ENCODE measurements at places on chromosomes 1 and 21.

DNA sequence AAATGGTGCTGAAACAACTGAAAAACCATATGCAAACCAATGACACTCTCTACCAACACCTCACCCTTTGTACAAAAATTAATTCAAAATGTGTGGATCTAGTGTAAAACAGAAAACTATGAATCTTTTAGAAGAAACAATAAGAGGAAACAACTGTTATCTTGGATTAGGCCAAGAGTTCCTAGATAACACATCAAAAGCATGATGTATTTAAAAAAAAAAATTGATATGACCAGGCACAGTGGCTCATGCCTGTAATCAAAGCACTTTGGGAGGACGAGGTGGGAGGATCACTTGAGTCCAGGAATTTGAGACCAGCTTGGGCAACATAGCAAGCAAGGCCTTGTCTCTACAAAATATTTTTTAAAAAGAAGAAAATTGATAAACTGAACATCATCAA lies 79.0 kb downstream of the EIF4G3 start:
- no peak for DNase-seq

GRCh38 chr1:232352366-232352765 lies 277.6 kb downstream of the SIPA1L2 start:
- DNase-seq = no peak

GRCh38 chr1:110515041-110515440 lies 3.9 kb downstream of the KCNA10 start:
- no peak for DNase-seq

DNA sequence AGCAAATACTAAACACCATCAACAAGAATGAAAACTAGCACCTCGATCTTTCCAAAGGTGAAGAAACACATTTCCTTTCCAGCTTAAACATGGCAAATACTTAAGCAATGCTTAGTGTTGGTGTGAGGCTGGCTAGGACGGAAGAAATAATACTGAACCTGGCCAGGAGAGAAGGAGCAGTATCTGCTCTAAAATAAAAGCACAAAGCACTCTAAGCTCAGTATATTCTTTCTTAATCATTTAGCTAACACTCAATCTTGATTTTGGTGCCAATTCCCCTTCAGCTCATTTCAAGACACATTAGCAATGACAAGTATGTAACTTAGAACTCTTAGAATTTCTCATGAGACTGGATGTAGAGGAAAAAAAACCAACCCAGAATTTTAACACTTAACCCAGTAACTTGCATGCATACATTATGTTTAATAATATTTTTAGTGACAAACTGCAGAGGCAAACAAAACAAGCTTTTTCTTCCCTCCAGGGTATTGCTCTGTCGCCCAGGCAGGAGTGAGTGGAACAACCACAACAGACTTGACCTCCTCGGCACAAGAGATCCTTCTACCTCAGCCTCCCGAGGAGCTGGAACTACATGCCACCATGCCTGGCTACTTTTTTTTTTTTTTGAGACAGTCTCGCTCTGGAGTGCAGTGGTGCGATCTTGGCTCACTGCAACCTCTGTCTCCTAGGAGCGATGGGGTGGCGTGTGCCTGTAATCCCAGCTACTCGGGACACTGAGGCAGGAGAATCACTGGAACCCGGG lies 54.3 kb downstream of the DEGS1 start:
- no peak for DNase-seq

GRCh38 chr1:158067662-158068061 lies 74.2 kb downstream of the KIRREL1 start:
- no peak for DNase-seq

DNA sequence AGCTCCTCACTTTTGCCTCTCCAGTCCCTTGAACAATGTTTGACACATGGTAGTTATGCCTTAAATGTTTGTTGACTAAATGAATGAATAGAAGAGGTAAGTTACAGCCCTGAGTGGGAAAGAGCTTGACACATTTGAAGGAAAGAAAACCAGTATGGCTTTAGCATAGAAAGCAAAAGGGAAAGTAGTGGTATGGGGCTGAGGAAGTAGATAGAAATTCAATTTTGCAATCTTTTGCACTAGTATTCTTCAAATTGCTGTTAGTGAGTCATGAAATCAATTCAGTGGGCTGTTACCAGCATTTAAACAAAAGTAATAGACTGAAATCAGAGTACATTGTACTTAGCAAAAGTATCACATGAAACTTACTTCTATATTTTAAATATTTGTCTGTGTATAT lies 21.1 kb downstream of the PLA2G4A start:
- no peak for DNase-seq

- no peak for DNase-seq
Measured at GRCh38 chr21:25752416-25752815, 17.6 kb downstream of the GABPA start.

DNA sequence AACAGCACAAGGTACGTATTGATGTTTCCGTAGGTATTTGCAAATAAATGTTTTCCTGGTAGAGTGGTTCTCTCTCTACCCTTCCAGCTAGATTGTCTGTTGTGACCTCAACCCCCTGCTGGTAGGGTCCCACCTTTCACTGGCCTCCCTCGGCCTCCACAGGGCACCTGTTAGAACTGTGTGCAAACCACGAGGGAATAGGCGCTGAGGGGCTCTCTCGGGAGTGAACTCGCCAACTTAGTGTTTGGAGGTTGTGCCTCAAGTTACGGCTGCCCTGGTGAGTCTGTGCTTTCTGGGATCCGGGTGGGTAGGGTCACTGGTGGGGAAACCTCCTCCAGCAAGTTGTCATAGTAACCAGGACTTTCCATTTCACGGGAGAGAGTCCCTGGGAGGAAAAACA lies 204.7 kb upstream of the EDN2 start:
- no peak for DNase-seq

- DNase-seq = no peak
Measured at GRCh38 chr21:32298148-32298559, 501 bp upstream of the MRAP start.

- no peak for DNase-seq
Measured at GRCh38 chr1:21900766-21901472, 36.2 kb downstream of the HSPG2 start.

DNA sequence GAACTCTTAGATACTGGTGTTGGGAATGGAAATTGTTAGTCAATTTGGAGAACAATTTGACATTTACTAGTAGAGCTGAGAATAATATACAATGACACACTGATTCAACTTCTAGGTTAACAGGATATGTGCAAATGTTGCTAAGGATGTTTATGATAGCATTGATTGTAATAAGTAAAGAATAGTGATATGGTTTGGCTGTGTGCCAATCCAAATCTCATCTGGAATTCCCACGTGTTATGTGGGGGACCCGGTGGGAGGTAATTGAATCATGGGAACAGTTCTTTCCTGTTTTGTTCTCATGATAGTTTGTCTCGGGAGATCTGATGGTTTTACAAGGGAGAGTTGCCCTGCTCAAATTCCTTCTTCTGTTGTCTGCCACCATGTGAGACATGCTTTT lies 302.4 kb upstream of the TMPRSS15 start:
- DNase-seq = no peak

DNA sequence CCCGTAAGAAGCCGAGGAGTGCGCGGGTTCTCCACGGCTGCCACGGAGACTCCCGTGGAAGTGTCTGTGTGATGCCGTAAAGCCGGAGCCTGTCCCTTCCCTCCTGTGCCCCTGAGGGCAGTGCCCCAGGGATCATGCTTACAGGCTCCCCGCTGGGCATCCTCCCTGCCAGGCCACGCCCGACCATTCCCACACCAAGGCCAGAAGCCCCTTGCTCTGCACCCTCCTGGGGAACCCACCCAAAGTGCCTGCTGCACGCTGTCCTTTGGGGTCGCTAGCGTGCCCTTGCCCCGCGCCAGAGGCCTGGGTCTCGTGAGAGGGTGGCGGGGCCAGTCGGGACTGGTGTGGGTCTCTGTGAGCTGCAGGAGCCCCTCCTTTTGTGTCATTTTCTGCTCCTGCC lies 228.5 kb upstream of the C1orf174 start:
- no peak for DNase-seq

DNA sequence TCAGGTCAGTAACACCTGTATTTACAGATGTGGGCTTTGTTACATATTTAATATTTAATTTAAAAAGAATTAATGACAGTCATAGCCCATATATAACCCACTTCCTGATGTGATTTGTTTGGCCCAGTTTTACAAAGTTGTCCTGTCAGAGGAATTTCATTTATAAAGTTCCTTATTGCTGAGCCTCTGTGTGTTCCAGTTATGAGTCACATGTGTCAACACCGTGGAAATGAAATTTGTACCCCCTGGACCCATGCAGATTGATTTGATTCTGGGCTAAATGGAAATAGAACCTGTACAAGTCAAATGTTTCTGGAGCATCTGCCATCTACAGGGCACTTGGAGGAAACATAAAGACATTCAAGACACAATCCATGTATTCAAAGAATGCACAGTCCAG lies 149.2 kb downstream of the CACNA1E start:
- DNase-seq = no peak

DNA sequence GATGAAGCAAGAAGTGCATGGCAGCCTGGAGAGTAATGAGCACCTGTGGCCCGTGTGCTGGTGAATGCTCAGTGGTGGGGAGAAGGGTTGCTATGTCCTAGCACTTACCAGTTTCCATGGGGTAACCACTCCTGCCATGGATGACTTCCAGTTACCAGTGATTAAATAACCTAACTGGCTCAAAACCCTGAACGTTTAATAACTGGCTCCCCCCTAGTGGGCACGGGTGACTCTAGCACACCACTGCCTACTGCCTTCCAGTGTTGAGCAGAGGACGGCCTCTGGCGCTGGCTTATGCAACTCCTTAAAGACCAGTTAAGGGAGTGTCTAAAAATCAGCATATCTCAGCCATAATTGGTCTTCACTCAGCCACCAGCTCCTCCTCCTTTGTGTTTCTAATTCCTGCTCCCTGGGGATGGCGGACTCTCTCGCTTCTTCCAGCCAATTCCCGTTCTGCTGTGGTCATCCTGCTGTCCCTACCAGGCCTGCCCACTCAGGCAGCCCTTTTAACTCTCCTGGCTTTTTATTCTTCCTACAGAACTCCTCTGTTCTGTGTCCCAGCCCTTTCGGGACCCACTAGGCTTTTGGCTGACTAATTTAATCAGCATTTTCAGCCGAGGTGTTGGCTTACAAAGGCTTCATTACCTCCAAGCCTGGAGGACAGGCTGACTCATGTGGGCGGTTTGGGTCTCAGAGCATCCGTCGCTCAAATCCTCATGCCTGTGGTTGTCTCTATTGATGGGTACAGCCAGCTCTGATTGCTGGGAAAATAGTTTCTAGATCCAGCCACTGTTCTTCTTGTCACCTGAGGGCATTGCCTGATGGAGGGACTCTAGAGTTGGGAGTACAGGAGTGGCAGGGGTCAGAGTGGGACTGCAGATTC lies 332.4 kb downstream of the CAMTA1 start:
- no peak for DNase-seq

DNA sequence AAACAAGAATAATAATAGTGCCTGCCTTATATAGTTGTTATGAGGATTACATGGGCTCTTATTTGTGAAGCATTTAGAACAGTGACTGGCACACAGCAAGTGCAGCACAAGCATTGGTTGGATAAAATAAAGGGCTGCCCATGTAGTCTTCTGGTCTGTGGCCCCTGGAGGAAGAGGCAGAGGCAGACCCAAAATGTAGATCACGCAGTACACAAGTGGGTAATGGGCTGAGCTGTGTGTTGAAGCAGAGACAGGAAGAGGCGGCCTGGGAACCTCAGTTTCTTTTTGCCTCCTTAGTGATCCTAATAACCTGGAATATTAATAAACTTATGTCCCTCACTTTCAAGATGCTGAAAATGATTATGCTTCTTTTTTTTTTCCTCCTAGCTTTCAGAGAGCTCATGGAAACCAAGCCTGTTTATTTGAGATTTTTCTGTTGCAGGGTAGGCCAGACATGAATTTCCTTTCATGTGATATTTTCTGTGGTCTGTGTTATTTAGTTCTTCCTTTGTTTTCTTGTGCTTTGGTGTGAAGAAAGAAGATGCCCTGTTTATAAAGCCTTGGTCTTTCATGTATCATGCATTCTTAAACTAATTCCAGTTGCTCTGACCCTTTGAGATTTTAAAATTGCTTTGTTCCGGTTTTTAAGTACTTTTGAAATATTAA lies 42.5 kb downstream of the LRRC8D start:
- no peak for DNase-seq

DNA sequence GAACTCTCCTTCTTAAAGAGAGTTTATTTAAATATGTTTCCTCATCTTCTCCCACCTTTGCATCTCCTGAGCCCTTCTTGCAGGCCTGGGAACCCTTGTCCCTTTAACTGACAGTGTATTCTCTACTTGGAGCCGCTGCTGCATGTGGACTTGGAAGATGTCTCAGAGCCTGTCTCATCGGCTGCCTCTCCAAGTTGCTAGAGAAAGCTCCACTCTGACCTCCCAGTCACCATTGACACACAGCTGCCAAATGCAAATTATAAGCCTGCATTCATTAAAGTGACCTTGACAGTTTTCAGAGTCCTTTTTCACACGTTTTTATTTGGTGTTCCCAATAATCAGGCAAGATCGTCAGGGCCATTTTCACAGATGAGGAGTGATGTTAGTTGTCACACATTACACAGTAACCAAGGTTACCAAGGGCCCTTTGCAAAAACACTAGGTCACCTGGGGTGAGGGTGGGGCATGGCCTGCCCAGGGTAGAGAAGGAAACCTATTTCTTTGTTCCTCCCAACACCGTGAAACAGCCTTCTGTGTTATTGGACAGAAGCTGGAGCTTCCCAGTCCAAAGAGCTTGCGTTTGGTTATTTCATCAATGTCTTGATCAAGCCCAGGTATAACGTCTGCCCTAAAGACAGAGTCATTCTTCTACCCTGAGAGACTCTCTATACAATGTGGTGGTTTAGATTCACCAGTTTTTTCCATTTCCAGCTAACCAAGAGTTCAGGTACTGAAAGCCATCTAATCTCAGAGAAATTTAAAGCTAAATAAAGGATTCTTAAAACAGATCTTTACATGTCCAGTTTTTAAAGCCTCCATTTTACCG lies 164.1 kb downstream of the GALNT2 start:
- DNase-seq = no peak

DNA sequence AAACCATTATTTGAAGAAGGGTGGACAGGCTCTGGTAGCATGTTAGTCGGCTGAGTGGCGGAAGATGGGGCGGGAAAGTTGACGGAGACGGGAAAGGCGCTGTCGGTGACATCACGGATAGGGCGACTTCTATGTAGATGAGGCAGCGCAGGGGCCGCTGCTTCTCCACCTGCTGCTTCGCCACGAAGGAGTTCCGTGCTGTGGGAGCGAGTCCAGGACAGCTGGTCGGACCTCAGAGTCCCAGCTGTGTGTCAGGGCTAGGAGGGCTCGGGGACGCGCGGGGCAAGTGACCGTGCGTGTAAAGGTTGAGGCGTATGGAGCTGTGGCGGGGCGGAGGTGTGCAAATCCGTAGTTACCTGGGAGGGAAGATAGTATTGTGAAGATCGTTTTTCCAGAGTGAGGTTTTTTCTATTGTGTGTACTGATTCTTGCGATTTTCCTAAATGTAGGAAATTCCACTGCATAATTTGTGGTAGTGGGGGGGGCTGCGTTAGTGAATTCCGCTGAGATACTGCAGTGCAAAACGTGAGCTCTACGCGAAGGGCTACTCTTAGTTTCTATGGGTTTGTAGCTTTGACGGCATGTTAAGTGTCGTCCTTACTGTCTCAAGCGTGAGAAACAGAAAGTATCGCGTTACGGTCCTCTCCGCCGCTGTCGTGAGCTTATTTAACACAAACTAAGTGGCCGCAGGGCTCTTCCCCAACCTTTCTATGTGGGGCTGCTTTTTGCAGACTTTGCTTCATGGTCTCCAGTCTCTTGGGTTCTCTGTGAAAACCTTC lies 111.2 kb upstream of the NBPF11 start:
- peak; percentile 75 for DNase-seq

- no peak for DNase-seq
Measured at GRCh38 chr1:9443913-9444445, 95.3 kb upstream of the SLC25A33 start.

GRCh38 chr1:22547818-22548462 lies 15.3 kb upstream of the EPHA8 start:
- no peak for DNase-seq

All from coronary artery (tissue), 2 donors.